Liver (tissue), 10 donors: ENCODE measurements at places on chromosomes 3 and 15. TPM values are rescaled to one million over a fixed set of nuclear protein-coding genes. Genes with fewer than 3 reads are reported as not detected.

DNA sequence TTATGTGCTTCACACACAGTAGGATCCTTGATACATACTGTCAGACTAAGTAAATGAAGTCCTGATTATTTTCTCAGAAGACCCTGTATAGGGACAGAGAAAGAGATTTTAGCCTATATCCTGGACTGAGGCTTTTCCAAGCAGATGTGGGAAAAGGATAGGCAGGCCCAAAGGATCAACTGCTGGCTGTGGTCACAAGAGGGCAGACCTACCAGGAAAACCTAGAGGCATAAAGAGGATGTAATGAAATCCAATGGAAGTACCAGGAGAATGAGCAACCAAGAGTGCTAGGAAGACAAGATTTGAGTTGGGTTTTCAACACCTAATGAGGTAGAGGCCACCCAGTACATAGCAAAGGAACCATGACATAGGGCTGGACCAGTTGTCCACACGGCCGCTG lies 23.1 kb downstream of the DCLK3 start:
- no peak overlapping the region for H3K27ac ChIP-seq
- no peak for DNase-seq
- no peaks in the 10 kb centered on the region for H3K36me3 ChIP-seq
- H3K27me3 ChIP-seq, result no peaks in the 10 kb centered on the region
- no peaks in the 10 kb centered on the region for H3K4me1 ChIP-seq

DNA sequence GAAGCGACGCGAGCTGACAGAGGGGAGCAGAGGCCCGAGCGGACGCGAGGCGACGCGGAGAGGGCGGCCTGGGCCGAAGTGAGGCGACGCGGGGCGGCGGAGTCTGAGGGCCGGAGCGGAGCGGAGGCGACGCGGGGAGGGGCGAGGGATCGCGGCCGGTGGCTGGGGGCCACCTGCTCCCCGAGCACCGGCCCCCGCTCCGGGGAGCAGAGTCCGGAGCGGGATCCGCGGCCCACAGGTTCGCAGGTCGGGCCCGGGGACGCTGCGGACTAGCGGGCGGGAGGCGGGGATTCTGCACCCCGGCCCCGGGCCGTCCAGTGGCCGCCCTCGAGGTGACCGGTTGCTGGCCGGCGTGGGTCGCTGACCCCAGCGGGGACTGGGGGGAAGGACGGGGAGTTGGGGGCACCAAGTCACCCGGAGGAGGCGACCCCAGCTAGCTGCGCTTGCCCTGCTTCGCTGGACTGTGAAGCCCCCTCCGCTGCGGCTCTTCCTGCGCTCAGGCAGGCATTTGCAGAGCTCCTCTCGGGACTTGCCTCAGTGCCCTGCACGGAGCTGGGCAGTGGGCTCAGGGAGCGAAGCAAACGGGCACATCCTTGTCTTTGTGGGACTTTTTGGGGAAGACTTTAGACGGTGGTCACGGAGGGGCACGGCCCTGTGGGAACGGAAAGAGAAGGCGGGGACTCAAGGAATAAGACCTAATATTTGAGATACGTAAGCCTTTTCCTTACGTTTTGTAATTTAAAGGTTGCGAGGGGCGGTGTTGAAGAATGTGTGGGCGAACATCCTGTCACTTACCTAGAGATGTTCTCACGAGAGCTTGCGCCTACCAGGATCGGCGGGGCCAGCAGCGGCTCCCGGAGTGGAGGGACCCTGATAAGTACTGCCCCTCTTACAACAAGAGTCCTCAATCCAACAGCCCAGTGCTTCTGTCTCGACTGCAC lies 566 bp downstream of the HMCES start:
- H3K27me3 ChIP-seq, result no peaks in the 10 kb centered on the region
- peak overlapping the region; percentile 68 for H3K4me3 ChIP-seq
- H3K36me3 ChIP-seq, result peaks cover 29% of the 10 kb centered on the region

PLAAT1 gene
- total RNA-seq, result 0.37 TPM

SERINC4 gene
- total RNA-seq, result not detected

- H3K36me3 ChIP-seq, result no peaks in the 10 kb centered on the region
- no peaks in the 10 kb centered on the region for H3K27me3 ChIP-seq
- H3K27ac ChIP-seq, result no peak overlapping the region
- DNase-seq, result no peak
- no peaks in the 10 kb centered on the region for H3K4me1 ChIP-seq
Measured at GRCh38 chr15:75869446-75869845, 26.2 kb downstream of the UBE2Q2 start.

GABRA5 gene
- not detected for total RNA-seq

- H3K27ac ChIP-seq, result no peak overlapping the region
- DNase-seq, result no peak
- no peaks in the 10 kb centered on the region for H3K27me3 ChIP-seq
- peaks cover 7% of the 10 kb centered on the region for H3K4me1 ChIP-seq
- no peaks in the 10 kb centered on the region for H3K36me3 ChIP-seq
- no peak overlapping the region for H3K4me3 ChIP-seq
Measured at GRCh38 chr3:72058493-72059081, 273.6 kb upstream of the PROK2 start.

C3orf70 gene
- total RNA-seq, result 0.59 TPM

DNA sequence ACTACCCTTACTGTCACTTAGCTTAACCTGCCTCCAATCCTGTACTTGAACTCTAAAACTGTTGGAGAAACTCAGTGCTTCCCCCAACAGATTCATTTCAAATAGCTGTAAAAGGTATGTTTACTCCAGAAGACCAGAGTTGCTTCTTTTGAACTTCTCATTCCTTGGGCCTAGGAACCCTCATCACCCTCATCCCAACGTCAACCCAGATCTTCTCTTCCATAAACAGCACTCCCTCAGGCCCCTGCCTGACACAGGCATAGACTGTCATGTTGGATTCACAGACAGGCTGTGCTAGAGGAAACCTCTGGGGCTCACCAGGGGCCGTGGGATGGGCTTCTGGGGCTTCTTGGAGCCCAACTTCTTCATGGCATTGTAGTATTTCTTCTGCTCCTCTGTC lies 57.5 kb upstream of the SCN5A start:
- H3K27ac ChIP-seq, result no peak overlapping the region
- H3K4me1 ChIP-seq, result no peaks in the 10 kb centered on the region
- no peak for DNase-seq

SLC22A13 gene
- total RNA-seq, result 0.42 TPM

LMCD1 gene
- 5.2 TPM for total RNA-seq

MASP1 gene
- total RNA-seq, result 83.4 TPM

GRCh38 chr3:48989796-48990635 lies at the start of gene P4HTM:
Gene P4HTM, plus strand, starts transcription at chr3:48990241. Its CDS starts 16 bp downstream, at chr3:48990257.
- peaks cover 22% of the 10 kb centered on the region for H3K4me1 ChIP-seq
- H3K36me3 ChIP-seq, result peaks cover under 1% of the 10 kb centered on the region
- no peaks in the 10 kb centered on the region for H3K27me3 ChIP-seq
- peak within 1 kb of the TSS; percentile 93 for H3K4me3 ChIP-seq
- DNase-seq, result peak; percentile 81
- H3K27ac ChIP-seq, result peak within 1 kb of the TSS; percentile 79

- H3K27me3 ChIP-seq, result no peaks in the 10 kb centered on the region
- no peaks in the 10 kb centered on the region for H3K36me3 ChIP-seq
- H3K27ac ChIP-seq, result no peak overlapping the region
- DNase-seq, result no peak
Measured at GRCh38 chr3:11482021-11482420, 161.7 kb downstream of the VGLL4 start.

DNA sequence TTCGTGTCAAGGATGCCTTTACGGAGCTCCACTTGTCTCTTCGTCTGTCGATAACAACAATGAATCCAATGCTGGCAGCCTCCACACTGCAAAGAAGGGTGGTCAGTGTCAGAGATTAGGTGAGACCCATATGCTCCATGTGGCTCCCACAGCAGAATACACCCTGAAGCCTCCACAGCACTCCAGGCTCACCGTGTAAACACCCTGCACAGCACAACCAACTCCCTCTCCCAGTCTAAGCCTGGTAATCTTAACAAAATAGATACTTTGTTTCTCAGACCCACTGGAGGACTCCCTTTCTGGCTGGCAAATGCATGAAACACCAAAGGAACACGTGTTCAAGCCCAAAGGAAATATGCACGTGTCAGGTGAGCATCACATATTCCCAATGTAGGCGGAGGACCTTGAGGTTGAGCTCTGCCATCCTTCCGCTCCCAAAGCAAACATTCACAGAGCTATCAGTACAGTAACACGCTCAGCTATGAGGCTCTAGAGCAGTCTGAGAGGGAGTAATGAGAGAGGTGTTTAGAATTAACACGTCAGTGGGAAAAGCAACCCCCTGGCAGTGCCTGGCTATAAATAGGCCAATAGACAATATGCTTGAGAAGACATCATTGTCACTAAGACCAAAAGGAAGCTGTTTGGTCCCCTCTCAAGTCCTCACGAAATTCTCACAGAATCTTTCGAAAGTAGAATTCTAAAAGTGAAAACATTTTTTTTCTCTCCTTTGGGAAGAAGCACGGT lies 86.7 kb downstream of the MCF2L2 start:
- no peak overlapping the region for H3K27ac ChIP-seq
- DNase-seq, result no peak
- no peak overlapping the region for H3K4me3 ChIP-seq
- H3K27me3 ChIP-seq, result no peaks in the 10 kb centered on the region
- no peaks in the 10 kb centered on the region for H3K4me1 ChIP-seq
- no peaks in the 10 kb centered on the region for H3K36me3 ChIP-seq

BFSP2 gene
- not detected for total RNA-seq

CYP8B1 gene
- total RNA-seq, result 21.2 TPM

CACNA2D3 gene
- 0.37 TPM for total RNA-seq

GOLGA8J gene
- total RNA-seq, result not detected

- no peaks in the 10 kb centered on the region for H3K27me3 ChIP-seq
- peaks cover 12% of the 10 kb centered on the region for H3K4me1 ChIP-seq
- no peaks in the 10 kb centered on the region for H3K36me3 ChIP-seq
- no peak overlapping the region for H3K4me3 ChIP-seq
- no peak for DNase-seq
Measured at GRCh38 chr3:127984241-127984975, 67.8 kb upstream of the SEC61A1 start.

DNA sequence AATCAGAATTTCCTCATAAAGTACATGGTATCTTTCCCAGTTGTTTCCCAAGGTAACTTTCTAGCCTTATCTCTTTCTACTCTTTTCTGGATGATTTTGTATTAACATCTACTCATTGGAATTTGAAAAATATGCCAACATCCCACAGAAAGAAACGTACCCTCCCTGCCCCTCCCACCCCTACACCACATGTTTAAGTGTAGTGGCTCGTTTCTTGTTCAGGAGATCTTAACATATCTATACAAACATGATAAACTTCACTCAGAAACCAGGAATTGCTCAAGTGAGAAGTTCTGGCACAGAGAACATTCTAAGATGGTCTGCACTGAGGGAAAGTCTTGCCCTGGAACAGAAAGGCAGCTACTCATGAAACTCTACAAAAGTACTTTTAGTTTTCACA lies 404.7 kb downstream of the SOX2 start:
- H3K27me3 ChIP-seq, result no peaks in the 10 kb centered on the region
- no peak for DNase-seq
- H3K4me1 ChIP-seq, result no peaks in the 10 kb centered on the region
- H3K27ac ChIP-seq, result no peak overlapping the region
